ENCODE measurements at places on chromosomes 3 and 15.

- no peak for DNase-seq
These were observed 53.0 kb upstream of the CORO2B start for GRCh38 chr15:68525815-68526214.

DNA sequence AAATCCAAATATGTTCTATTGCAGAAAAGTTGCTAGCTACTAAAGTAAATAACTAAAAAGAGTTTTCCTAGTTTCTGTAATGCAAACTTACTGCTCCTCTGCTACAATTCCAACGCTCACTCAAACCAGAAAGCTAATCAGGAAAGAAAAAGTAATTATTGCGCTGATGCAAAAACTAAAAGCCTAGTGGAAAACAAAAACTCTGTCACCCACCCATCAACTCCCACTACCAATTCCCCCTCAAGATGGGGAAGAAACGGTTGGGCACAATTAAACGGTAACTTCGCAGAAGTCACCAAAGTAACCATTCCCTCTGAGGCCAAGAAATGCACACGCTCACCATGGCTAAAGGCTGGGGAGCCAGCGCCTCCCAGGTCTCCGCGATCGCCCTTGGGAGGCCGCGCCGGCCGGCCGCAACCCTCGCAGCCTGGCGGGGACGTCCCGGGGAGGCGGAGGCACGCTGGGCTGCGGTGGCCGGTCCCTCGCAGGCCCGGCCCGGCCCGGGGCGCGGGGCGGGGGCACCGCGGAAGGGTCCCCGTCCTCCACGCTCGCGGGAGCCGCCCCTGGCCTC, 684 bp downstream of the SLTM start:
- DNase-seq, result no peak

DNA sequence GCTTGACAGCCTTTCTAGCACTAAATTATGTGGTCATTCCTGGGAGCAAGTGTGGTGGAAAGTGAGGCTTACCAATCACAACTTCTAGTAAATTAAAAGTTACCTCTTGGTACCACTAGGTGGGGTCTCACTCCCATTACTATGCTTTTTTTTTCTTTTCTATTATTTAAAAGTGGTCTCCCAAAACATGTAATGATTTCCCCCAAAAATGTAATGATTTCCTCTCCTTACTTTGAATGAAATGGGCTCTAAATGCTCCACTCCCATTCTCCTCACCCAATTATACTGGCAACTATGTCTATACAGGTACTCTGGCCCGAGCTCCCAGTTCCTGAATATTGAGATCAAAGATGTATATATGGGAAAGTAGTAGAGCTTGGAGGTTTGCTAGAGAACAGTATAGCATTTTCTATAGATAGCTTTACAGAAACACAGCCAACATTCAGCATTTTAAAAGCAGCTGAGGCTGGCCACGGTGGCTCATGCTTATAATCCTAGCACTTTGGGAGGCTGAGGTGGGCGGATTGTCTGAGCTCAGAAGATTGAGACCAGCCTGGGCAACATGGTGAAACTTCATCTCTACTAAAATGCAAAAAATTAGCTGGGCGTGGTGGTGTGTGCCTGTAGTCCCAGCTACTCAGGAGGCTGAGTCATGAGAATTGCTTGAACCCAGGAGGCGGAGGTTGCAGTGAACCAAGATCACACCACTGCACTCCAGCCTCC, 70.9 kb downstream of the DCUN1D1 start:
- peak; percentile 37 for DNase-seq

DNA sequence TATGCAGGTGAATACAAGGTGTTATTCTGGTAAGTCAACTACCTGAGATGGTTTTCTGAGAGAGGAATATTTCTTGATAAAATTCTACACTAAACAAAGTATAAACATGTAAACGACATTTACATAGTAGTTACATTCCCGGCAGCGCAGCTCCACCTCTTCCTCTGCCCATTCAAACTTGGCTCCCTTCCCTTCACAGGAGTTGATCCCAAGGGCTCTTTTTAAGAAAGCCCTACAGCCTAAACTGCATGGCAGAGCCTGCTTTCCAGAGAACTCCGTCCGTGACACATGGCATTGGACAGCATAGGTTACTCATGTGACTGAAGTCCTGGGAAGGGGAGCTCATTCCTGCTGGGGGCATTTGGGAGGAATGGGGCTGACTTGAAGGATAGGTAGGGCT, 22.0 kb upstream of the LCTL start:
- DNase-seq, result no peak

DNA sequence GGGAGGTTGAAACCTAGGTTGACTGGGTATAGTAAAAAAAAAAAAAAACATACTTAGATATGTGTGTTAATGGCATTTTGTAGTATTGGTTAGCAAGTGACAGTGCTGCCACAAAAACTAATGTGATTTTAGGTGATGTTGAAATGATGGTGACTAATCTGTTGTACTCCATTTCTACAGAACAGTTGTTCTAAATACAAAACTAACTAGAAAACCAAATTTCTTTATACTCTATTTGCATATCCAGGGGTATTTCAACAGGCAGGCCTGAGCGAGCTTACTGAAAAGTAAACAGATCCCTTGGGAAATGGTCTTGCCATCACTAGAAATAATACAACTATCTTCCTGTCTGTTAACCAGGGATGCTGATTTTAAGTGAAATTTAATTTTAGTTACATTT, 20.5 kb downstream of the TSC22D2 start:
- no peak for DNase-seq

- DNase-seq, result no peak
These were observed 11.2 kb upstream of the TBC1D5 start for GRCh38 chr3:17753632-17753992.

DNA sequence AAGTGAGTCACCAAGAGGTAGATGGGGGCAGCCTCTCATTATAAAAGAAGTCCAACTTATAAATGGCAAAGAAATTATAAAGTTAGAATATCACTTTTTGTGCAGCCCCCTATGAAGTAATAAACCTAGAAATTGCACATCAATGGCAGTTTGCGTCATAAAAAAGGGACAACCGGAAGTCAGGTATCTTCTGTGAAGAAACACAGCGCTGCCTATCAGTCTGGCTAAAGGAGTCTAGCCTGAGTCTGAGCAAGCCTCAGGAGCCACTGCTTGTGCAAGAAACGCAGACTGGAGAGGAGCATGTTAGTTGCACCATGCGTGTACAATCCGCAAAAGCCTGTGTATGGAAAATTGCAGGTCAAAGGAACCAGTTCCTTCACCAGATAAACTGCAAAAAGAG, 178.4 kb downstream of the ARRDC4 start:
- no peak for DNase-seq

DNA sequence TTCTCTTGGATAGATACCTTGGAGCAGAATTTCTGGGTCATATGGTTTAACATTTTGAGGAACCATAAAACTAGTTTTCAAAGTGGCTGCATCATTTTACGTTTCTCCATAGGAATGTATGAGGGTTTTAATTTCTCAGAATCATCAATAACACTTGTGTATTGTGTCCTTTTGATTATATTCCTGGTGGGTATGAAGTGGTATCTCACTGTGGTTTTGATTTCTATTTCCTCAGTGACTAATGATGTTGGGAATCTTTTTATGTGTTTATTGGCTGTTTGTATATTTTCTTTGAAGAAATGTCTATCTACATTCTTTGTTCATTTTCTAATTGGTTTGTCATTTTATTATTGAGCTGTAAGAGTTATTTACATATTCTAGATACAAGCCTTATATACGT, 28.8 kb downstream of the CDIN1 start:
- no peak for DNase-seq

- peak; percentile 52 for DNase-seq
These were observed 36.8 kb upstream of the RPL32 start for GRCh38 chr3:12878141-12878574.

DNA sequence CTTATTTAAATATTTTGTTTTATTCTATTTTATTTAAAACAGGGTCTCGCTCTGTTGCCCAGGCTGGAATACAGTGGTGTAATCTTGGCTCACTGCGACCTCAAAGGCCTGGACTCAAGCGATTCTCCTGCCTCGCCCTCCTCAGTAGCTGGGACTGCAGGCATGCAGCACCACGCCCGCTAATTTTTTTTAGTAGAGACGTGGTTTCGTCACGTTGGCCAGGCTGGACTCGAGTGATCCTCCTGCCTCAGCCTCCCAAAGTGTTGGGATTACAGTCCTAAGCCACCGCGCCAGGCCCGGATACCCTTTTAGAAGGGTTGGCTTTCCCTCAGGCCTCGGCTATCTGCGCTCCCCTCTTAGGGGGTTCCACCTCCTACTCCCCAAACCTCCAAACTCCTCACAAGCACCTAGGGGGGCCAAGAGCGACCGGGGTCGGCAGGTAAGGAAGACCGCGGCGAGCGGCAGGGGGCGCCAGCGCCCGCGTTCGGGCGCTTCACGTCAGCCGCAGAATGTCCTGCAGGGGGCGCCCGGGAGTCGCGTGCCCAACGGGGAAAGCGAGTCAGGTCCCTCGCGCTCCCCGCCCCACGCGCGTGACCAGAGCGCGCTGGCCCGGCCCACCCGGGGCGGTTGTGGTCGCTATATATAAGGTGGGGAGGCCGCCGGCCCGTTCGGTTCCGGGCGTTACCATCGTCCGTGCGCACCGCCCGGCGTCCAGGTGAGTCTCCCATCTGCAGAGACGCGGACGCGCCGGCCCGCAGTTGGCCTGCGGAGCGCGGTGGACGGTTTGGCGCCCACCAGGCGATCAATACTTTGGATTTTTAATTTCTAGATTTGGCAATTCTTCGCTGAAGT, 51.8 kb upstream of the GATM start:
- peak; percentile 56 for DNase-seq

- no peak for DNase-seq
These were observed 909 bp upstream of the GPD1L start for GRCh38 chr3:32105291-32106131.

- DNase-seq, result no peak
These were observed 21.4 kb upstream of the USF3 start for GRCh38 chr3:113717818-113718217.

DNA sequence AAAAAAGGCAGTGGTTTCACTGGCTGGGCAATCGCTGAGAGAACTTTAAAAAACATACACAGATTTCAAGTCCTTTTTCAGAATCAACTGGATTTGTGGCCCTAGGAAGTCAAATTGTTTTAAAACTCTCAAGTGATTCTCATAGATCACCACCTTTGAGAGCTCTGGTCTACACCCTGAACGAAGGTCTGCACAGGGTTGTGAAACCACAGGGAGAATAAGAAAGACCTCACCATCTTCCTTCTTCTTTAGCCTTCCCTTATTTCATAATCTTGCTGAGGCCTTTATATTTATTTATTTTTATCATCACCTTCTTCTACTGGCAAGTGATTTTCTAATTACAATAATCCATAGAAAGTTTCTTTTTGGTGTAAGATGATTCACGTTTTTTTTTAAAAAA, 58.1 kb downstream of the FOXP1 start:
- no peak for DNase-seq

DNA sequence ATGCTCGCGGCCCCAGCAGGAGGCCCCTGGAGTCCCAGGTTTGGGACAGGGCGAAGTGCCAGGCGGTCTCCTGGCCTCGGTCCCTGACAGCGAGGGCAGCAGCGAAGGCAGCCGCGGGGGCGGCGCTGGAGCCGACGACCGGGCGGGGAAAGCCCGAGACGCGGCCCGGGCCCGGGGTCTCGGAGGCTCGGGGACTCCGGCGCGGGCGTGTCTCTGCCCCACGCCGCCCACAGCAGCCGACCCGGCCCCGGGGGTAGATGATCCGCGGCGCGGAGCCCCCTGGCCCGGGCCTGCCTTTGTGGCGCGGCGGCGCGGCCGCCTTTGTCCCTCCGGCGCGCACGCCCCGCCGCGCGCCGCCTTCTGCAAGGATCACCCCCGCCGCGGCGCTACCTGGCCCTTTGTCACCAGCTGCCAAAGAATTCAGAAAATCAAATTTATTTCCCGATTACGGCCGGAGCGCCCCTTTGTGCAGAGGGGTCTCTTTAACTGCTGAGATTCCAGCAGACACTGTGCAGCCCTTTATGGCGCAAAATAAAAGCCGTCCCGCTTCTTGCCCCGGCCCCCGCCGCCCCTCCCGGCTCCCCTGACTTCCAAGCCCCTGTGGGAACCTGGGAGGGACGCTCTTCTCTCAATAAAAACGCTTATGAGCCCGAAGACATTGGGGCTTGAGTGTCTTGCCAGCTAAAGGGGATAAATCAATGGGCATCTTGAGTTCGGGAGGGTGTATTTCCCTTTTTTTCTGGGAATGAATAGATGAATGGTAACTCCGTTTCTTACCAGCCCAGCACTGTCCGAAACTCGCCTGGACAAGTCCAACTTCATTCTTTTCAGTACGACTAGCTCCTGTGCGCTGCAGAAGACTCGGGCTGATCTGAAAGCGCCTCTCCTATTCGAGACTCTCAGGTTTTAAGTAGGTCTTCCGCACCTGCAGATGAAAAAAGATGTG, 68.4 kb downstream of the HES1 start:
- peak; percentile 30 for DNase-seq

- no peak for DNase-seq
These were observed 20.1 kb downstream of the IFT57 start for GRCh38 chr3:108202080-108202479.

DNA sequence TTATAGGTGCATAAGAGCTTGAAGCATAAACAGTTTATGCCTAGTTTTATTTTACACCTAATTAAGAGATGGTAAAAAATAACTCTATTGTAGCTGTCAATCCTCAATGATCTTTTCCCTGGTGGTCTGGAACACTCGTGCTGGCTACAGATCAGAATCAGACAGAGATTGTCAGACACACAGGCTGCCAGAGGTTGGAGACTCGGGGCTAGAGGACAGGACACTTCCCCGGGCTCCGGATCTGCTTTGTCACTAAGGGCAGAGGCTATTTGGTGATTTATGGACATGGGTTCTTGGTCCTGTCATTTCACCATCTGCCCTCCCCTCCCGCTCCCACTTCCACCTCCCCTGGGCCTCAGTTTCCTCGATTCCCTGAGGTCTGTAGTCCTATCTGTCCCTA, 16.5 kb upstream of the FAM174B start:
- DNase-seq, result no peak

GRCh38 chr3:183074261-183074660, 25.0 kb downstream of the MCCC1 start:
- no peak for DNase-seq

GRCh38 chr3:127518456-127519081, 72.0 kb downstream of the TPRA1 start:
- no peak for DNase-seq

GRCh38 chr3:30311781-30312180, 294.6 kb upstream of the TGFBR2 start:
- no peak for DNase-seq

DNA sequence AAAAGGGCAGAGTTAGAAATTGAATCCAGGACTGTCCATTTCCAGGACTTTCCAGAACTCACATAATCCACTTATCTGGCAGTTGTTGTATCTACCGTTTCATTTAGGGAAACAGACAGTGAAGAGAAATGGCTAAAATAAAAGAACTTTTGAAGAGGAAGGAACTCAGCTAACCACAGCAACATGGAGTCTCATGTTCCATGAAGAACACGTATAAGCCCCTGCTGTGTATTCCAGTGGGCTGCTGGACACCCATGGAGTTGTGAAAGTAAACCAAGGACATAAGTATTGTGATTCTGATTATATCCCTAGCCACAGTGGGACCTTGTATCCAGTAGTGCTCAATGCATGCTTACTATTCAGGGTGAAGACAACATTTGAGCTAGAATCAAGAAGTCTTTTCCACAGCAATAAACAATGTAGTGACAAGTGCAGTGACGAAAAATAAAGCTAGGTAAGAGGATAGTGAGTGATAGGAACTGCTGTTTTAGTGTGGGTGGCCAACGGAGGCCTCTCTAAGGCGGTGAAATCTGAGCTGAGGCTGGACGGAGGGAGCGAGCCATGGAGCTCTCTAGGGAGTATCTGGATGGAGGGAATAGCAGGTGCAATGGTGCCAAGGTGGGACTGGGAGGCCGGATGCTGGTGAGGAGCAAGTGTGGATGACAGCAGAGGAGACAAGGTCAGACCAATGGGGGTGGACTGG, 26.8 kb upstream of the TRH start:
- DNase-seq, result no peak

- peak; percentile 4 for DNase-seq
These were observed 10.7 kb downstream of the CNTN6 start for GRCh38 chr3:1103525-1103924.
